Suprapubic skin (tissue), 4 donors: ENCODE measurements at places on chromosomes 6 and 20. TPM values are rescaled to one million over a fixed set of nuclear protein-coding genes. Genes with fewer than 3 reads are reported as not detected.

- H3K36me3 ChIP-seq, result no peaks in the 10 kb centered on the region
- no peak overlapping the region for H3K4me3 ChIP-seq
- H3K4me1 ChIP-seq, result peaks cover 14% of the 10 kb centered on the region
- no peak for DNase-seq
- H3K27me3 ChIP-seq, result no peaks in the 10 kb centered on the region
- no peak overlapping the region for H3K27ac ChIP-seq
Measured at GRCh38 chr6:105835373-105835772, 250.8 kb upstream of the PRDM1 start.

- peak; percentile 86 for DNase-seq
- H3K27ac ChIP-seq, result no peak overlapping the region
- peak overlapping the region; percentile 65 for H3K4me3 ChIP-seq
- no peaks in the 10 kb centered on the region for H3K36me3 ChIP-seq
Measured at GRCh38 chr20:2206957-2207769, 88.6 kb upstream of the TGM3 start.

GRCh38 chr6:8958894-8959511, 523.7 kb upstream of the SLC35B3 start:
- no peaks in the 10 kb centered on the region for H3K36me3 ChIP-seq
- no peak overlapping the region for H3K27ac ChIP-seq
- no peak for DNase-seq
- H3K4me3 ChIP-seq, result no peak overlapping the region
- H3K4me1 ChIP-seq, result no peaks in the 10 kb centered on the region
- H3K27me3 ChIP-seq, result no peaks in the 10 kb centered on the region

DNA sequence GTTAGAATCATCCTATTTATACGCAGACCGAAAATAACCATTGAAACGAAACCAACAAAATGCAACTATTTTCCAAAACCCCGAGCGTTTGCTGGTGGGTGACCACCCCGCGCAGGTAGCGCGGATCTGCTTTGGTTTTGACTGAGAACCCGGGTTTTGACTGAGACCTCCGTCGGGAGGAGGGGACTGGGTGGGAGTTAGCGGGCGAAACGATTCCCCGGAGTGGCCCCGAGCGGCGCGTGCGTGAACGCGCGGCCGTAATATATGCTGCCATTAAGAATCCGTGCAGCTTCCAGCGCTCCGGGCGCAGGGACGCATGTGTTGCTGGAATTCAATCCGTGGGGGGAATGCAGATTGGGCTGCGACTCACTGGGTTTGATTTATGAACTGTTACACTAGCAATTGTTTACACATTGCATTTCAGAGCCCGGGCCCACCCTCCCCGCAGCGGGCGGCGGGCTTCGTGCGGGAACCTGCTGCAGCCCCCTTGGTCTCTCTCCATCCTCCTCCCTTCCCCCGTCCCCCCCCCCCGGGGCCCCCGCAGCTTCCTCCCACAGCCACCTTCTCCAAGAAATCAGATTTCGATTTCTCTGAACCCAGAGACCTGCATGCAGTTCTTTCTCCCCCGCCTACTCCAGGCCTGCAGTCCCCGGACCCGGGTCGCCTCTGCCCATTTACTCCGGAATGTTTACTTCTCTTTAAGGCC, 9.9 kb downstream of the NRN1 start:
- DNase-seq, result peak; percentile 69
- H3K27me3 ChIP-seq, result peaks cover 97% of the 10 kb centered on the region
- H3K27ac ChIP-seq, result peak overlapping the region; percentile 81
- H3K4me3 ChIP-seq, result peak overlapping the region; percentile 72
- H3K4me1 ChIP-seq, result peaks cover 47% of the 10 kb centered on the region
- H3K36me3 ChIP-seq, result no peaks in the 10 kb centered on the region

- no peaks in the 10 kb centered on the region for H3K36me3 ChIP-seq
- H3K27me3 ChIP-seq, result no peaks in the 10 kb centered on the region
- H3K4me1 ChIP-seq, result no peaks in the 10 kb centered on the region
Measured at GRCh38 chr20:20130399-20130798, 78.1 kb downstream of the CFAP61 start.

DNA sequence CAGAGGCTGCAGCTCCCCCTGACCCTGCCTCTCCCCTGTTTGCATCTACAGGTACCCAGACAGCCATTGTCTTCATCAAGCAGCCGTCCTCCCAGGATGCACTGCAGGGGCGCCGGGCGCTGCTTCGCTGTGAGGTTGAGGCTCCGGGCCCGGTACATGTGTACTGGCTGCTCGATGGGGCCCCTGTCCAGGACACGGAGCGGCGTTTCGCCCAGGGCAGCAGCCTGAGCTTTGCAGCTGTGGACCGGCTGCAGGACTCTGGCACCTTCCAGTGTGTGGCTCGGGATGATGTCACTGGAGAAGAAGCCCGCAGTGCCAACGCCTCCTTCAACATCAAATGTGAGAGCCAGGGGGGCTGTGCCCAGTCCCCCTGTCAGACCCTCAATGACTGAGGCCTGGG, 42.1 kb upstream of the SRF start:
- H3K27me3 ChIP-seq, result no peaks in the 10 kb centered on the region
- peaks cover 34% of the 10 kb centered on the region for H3K4me1 ChIP-seq
- no peak overlapping the region for H3K4me3 ChIP-seq
- H3K36me3 ChIP-seq, result peaks cover 13% of the 10 kb centered on the region
- no peak for DNase-seq

DNA sequence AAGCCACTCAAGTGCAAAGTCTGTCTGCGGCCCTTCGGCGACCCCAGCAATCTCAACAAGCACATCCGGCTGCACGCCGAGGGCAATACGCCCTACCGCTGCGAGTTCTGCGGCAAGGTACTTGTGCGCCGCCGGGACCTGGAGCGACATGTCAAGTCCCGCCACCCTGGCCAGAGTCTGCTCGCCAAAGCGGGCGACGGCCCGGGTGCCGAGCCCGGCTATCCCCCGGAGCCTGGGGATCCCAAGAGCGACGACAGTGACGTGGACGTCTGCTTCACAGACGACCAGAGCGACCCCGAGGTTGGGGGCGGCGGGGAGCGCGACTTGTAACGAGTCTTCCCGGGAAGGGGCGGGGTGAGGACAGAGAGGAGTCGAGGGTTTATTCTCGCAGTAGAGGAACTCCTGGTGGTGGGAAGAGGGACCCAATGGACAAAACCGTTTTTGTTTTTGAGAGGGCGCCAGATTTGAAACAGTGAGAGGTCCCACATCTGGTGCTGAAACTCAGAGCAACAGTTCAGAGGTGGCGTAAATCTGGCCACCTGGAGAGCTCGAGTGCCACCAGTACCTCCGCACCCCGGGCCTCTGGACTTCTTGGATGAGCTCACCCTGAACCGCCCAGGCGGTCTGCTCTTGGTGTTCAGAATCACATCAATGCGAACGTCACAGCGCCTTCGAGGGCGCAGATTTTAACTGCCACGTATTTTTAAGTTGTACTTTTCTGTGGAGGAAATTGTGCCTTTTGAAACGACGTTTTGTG, 8.0 kb downstream of the PRDM13 start:
- H3K27me3 ChIP-seq, result peaks cover 98% of the 10 kb centered on the region
- H3K36me3 ChIP-seq, result no peaks in the 10 kb centered on the region
- no peak overlapping the region for H3K27ac ChIP-seq
- peak overlapping the region; percentile 65 for H3K4me3 ChIP-seq
- peaks cover 32% of the 10 kb centered on the region for H3K4me1 ChIP-seq

DNA sequence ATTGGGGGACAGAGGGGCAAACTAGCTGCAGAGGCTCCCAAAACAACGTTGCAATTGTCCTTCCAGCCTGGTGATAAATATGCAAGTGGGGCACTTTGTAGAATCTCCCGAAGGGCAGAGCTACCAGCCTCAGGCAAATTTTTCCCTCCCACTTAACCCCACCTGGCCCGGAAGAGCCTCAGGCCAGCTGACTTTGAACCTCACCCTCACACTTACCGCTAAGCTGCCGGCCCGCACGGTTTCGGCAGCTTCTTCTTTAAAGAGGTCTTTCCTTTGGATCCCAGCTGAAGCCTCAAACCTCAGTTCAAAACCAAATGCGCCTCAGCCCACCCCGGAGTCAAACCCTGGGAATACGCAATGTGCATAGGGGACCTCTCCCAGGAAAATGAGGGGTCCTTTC, 2.5 kb downstream of the OVOL2 start:
- peaks cover 65% of the 10 kb centered on the region for H3K27me3 ChIP-seq
- no peak overlapping the region for H3K27ac ChIP-seq
- H3K4me1 ChIP-seq, result peaks cover 42% of the 10 kb centered on the region
- no peaks in the 10 kb centered on the region for H3K36me3 ChIP-seq
- DNase-seq, result no peak

GRCh38 chr6:65182681-65183080, 524.3 kb downstream of the EYS start:
- no peak for DNase-seq
- H3K36me3 ChIP-seq, result no peaks in the 10 kb centered on the region
- H3K27me3 ChIP-seq, result no peaks in the 10 kb centered on the region
- no peaks in the 10 kb centered on the region for H3K4me1 ChIP-seq
- no peak overlapping the region for H3K4me3 ChIP-seq
- no peak overlapping the region for H3K27ac ChIP-seq

DNA sequence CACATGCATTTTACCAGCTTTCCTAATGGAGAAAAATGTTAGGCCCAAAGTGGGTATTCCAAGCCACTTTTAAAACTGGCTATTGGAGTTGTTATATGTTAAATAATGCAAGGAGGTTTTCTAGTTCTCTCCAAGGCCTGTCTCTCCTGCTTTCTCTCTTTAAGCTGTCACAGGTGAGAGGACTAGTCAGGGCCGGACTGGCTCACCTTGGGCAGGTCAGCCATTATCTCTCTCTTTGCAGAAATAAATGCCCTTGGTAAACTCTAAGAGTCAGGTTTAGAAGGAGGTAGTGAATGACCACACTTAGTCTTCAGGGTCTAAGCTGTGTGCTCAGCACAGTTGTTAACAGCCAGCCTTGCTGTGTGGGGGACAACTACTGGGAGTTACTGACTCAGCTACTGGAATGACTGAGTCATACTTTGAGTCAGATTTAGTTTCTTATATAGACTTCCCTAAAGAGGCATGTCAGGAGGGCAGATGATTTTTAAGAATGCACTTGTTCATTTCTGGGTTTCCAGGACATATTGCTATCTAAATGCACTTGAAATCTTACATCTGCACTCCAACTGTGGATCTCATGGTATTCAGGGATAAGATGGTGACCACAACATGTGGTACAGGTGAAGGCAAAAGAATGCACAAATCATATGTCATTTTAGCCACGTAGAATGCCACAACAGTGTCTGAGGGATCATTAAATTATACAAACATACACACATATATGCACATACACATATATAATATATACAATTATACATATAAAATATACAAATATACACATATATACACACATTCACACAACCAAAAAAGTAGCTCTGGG, 719.4 kb downstream of the EPM2A start:
- H3K27me3 ChIP-seq, result no peaks in the 10 kb centered on the region
- no peak for DNase-seq
- no peak overlapping the region for H3K27ac ChIP-seq
- no peak overlapping the region for H3K4me3 ChIP-seq

GRCh38 chr6:34284563-34285447, 36.0 kb upstream of the SMIM29 start:
- H3K27ac ChIP-seq, result peak overlapping the region; percentile 59
- H3K36me3 ChIP-seq, result peaks cover 5% of the 10 kb centered on the region
- H3K4me1 ChIP-seq, result peaks cover 12% of the 10 kb centered on the region

- no peak overlapping the region for H3K27ac ChIP-seq
- DNase-seq, result no peak
- no peak overlapping the region for H3K4me3 ChIP-seq
- no peaks in the 10 kb centered on the region for H3K4me1 ChIP-seq
- H3K36me3 ChIP-seq, result no peaks in the 10 kb centered on the region
Measured at GRCh38 chr20:33298391-33298790, 15.4 kb downstream of the BPIFB1 start.

GRCh38 chr20:59781226-59781625, 152.2 kb downstream of the SYCP2 start:
- H3K4me1 ChIP-seq, result no peaks in the 10 kb centered on the region
- no peak overlapping the region for H3K4me3 ChIP-seq
- no peaks in the 10 kb centered on the region for H3K36me3 ChIP-seq
- H3K27me3 ChIP-seq, result no peaks in the 10 kb centered on the region
- no peak overlapping the region for H3K27ac ChIP-seq

DNA sequence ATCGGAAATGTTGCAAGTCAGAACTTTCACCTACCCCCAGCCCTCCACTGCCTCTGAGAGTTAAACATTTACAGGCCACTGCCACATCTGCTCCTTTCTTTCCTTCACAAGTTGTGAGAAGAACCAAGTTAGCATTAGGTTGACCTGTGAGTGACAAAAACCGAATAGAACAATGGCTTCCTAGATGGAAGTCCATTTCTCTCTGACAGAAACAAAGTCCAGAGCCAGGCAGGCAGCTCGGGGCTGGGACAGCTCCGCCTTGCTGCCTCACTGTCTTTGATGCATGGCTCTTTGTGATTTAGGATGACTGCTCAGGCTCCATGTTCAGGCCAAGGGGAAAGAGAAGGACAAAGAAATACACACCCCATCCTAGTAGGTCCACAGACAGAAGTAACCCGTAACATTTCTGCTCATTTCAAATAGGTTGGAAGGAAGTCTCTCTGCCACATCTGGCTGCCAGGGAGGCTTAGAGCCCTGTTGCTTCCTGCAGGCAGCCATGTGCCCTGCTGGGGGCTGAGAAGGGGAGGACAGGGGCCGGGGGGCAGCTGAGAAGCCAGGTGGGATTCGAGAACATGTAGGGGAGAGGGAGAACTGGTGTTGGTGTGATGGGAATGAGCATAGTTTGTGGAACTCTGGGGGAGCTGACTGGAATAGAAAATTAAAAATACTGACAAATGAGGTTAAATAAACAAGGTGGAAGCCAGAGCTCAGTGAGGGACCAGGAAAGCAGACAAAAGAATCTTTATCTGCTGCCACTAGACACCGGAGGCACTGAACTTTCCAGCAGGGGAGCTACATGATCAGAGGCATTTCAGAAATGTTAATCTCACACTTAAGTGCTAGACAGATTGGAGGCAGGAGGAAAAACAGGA, 19.5 kb upstream of the IER3 start:
- peak overlapping the region; percentile 55 for H3K27ac ChIP-seq
- H3K4me3 ChIP-seq, result no peak overlapping the region
- no peak for DNase-seq
- no peaks in the 10 kb centered on the region for H3K36me3 ChIP-seq
- H3K27me3 ChIP-seq, result no peaks in the 10 kb centered on the region

GRCh38 chr20:13024596-13024995, 15.8 kb downstream of the SPTLC3 start:
- no peak for DNase-seq
- H3K4me3 ChIP-seq, result no peak overlapping the region
- H3K27me3 ChIP-seq, result no peaks in the 10 kb centered on the region

GRCh38 chr6:2782356-2782708, 17.1 kb downstream of the WRNIP1 start:
- no peak overlapping the region for H3K27ac ChIP-seq
- H3K27me3 ChIP-seq, result no peaks in the 10 kb centered on the region
- peaks cover 58% of the 10 kb centered on the region for H3K36me3 ChIP-seq
- no peak overlapping the region for H3K4me3 ChIP-seq
- no peak for DNase-seq

Gene WFDC5
- total RNA-seq, result 321 TPM

Gene DPPA5
- total RNA-seq, result not detected

Gene OPRM1
- total RNA-seq, result not detected

Gene GPX5
- total RNA-seq, result not detected

Gene MAP3K4
- total RNA-seq, result 39.2 TPM

Gene LY6G6D
- total RNA-seq, result 30.8 TPM
